ENCODE measurements at places on chromosomes 7 and 10. TPM values are rescaled to one million over a fixed set of nuclear protein-coding genes. Genes with fewer than 3 reads are reported as not detected.

The GSTO2 gene
- polyA plus RNA-seq: 26.0 TPM

The NODAL gene
- 0.99 TPM for polyA plus RNA-seq

The CALD1 gene
- 16.2 TPM for polyA plus RNA-seq

The NACAD gene
- polyA plus RNA-seq: 4.8 TPM

The IDI2 gene
- not detected for polyA plus RNA-seq

The NRCAM gene
- 522 TPM for polyA plus RNA-seq

The FAM25G gene
- not detected for polyA plus RNA-seq

The ITPRIP gene
- 0.74 TPM for polyA plus RNA-seq

The CPN1 gene
- not detected for polyA plus RNA-seq

The PPP1R17 gene
- 814 TPM for polyA plus RNA-seq

The PON1 gene
- not detected for polyA plus RNA-seq

The TAS2R3 gene
- not detected for polyA plus RNA-seq

The NSMCE4A gene
- 9.7 TPM for polyA plus RNA-seq

The CEP55 gene
- not detected for polyA plus RNA-seq

The VAX1 gene
- not detected for polyA plus RNA-seq

The DNAJC30 gene
- polyA plus RNA-seq: 1.9 TPM

The TSPAN12 gene
- polyA plus RNA-seq: 6.7 TPM

The DKK1 gene
- not detected for polyA plus RNA-seq

The LLCFC1 gene
- not detected for polyA plus RNA-seq

The IL15RA gene
- polyA plus RNA-seq: not detected

The GNAT3 gene
- not detected for polyA plus RNA-seq

The PLAC9 gene
- polyA plus RNA-seq: not detected

The LRRN3 gene
- 457 TPM for polyA plus RNA-seq

The EVX1 gene
- not detected for polyA plus RNA-seq

The CRPPA gene
- 7.4 TPM for polyA plus RNA-seq

The CARD11 gene
- not detected for polyA plus RNA-seq

The OR2A1 gene
- not detected for polyA plus RNA-seq

The CFAP46 gene
- not detected for polyA plus RNA-seq

Measured in Purkinje cell (primary cell).